ENCODE measurements at places on chromosomes 3 and 15.

- no peak for DNase-seq
Measured at GRCh38 chr3:27378331-27378730, 9.1 kb upstream of the NEK10 start.

DNA sequence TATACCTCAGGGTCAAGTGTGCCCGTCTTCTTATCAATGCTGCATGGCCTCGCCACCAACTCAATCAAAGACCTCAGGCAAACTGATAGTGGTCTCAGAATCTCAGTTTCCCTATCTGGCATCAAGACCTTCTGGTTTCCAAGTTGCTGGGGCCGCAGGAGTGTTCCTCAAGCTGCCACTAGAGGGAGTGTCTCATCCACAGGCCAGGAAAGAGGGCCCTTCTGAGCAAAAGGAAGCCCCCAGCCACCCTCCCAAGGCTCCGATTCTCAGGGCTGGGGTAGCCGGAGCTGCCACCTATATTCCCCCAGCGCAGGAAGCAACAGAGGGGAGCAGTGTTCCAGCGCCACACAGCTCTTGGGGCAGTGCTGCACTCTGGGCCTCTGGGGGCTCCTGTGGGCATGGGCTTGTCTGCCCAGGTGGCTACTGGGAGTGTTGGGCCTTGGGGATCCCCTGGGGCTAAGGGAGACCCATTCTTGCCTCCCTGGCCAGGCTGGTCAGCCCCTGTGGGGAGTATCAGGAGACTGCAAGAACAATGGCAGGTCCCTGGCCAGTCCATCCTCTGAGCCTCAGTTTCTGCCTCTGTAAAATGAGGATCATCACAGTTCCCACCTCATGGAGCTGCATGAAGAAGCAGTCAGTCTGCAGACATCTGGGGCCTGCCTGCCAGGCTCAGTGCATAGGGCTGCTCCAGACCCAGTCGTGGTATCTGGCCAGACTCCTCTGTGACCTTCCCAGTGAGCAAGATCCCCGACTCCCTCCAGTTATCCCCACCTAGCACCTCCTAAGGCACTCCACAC lies 23.4 kb upstream of the SEC13 start:
- DNase-seq, result peak; percentile 13

- no peak for DNase-seq
Measured at GRCh38 chr3:145943952-145944351, 217.0 kb downstream of the PLOD2 start.

- DNase-seq, result no peak
Measured at GRCh38 chr15:71517751-71518150, 292.6 kb upstream of the NR2E3 start.

DNA sequence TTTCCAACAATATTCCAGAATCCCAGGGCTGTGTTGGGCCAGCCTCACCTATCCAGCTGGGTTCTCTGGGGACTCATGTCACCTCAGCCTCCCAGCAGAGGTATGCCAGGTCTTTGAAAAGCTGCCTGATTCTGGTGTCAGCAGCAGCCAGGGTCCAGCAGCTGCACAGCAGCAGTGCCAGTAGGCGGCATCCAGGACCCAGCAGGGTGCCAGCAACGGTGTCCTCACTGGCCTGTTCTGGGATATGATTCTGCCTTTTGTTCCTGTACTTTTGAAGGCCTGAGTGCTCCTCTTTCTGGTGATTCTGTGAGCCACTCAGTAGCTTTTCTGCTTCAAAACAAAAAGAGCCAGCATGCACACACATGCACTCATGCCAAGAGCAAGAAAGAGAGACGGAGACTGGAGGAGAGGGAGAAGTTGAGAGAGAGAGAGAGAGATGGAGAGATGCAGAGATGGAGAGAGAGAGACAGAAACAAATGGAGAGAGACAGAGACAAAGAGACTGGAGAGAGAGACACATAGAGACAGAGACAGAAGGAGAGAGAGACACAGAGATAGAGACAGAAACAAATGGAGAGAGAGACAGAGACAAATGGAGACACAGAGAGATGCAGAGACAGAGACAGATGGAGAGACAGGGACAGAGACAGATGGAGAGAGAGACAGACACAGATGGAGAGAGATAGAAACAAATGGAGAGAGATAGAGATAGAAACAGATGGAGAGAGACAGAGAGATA lies 205.7 kb downstream of the UACA start:
- DNase-seq, result no peak

DNA sequence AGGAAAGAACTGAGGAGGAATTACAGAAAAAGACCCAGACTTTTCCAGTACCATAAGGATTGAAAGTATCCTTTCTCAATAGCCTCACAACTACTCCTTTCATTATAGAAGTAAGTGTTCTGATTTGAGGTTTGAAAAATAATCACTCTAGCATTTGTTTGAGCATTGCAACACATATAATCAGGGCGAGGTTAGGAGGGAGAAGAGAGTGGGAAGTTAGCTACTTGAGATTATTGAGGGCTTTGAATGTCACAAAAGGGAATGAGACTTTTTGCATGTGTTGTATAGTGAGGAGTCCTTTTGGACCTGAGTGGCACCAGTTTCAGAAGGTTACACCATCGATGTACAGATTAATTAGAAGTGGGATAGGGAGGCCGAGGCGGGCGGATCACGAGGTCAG lies 65.2 kb upstream of the TNIK start:
- no peak for DNase-seq

DNA sequence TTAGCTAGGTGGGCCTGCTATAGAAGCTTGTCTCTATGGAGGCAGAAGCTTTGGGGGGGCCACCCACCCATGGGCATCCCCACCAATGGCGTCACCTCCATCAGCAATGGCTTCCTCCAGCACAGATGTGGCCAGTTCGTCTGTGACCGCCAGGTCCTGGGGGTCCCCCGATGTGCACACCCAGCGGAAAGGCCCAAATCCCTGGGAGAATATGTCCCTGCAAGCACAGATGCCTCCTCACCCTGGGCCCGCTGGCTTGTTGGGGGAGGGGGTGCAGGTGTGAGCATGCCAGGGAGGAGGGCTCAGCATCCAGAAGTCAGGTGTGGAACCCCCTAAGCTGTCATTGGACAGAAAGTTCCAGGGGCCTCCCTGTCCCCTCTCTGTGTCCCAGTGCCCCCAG lies 19.6 kb downstream of the UROC1 start:
- DNase-seq, result no peak

Data from stimulated activated CD8-positive, alpha-beta memory T cell treated with anti-CD3 and anti-CD28 coated beads, Interleukin-15, amount 100 ng/mL, for 4 hours (primary cell).